Omental fat pad (tissue), 4 donors: ENCODE measurements at places on chromosomes 5 and 9.

DNA sequence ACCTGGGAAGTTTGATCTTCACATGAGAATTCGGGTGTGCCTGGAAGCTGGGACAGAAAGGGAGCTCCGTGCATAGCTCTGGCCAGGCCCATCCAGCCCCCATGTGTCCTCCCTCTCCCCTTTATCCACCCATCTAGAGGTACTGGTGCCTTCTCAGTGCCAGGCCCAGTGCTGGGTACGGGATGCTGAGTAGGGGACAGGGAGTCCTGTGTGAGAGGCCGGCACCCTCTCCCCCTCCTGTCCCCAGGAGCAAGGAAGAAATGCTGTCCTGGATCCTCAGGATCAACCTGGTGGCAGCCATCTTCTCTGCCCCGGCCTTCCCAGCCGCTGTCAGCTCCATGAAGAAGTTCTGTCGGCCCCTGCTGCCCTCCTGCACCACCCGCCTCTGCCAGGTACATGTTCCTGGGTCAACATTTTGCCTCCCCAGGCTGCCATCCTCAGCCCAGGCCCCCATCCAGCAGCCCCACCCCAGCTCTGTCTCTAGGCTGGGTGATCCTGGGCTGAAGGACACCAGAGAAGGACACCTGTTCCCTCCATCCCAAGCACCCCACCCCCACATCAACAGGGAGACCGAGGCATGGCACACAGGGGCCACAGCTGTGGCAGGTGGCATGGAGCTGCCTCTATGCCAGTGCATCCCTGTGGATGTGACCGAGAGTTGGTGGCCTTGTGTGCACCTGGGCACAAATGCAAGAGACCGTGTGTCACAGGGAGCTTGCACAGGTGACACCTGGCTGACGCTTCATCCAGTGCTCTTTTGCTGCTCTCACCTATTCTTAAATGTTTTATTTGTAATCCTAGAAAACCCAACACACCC lies 43.0 kb downstream of the PSD2 start:
- DNase-seq, result no peak

- DNase-seq, result no peak
These were observed 7.3 kb downstream of the CDC14B start for GRCh38 chr9:96612105-96612965.

DNA sequence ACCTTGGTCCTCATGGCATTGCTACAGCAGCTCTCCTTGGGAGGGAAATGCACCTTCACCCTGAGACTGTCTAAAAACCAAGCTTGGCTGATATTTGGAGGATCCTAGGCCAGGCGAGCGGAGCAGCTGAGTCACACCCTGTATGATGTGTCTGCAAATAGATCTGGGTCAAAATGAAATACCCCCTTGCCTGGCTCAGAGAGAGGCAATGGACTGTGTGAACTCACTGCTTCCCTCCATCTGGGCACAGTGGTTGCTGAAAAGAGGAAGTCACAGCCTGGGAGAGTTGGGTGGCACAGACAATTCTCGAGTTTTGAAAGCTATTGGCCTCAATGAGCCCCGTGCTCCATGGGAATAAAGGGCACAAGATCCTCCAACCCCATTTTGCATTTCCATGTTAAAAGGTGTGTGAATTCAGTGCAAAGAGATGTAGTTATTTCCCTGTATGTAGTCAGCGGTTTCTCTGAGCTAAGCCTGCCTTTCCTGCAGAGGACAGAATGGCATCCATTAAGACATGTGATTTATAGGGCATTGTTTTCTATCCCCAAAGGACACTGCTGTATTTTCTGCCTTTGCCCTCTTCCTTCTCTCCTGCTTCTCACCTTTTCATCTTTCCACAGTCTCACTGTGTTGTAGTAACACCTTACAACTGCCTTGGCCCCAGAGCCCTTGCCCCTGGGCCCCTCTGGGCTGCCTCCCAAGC lies 177.2 kb downstream of the GADD45G start:
- no peak for DNase-seq

GRCh38 chr9:111937781-111938426 lies 41.3 kb downstream of the UGCG start:
- peak; percentile 34 for DNase-seq
